T-cell (primary cell): ENCODE measurements at places on chromosomes 2 and 18.

GRCh38 chr2:105845976-105846375 is 101.3 kb downstream of the NCK2 start:
- no peak for DNase-seq

DNA sequence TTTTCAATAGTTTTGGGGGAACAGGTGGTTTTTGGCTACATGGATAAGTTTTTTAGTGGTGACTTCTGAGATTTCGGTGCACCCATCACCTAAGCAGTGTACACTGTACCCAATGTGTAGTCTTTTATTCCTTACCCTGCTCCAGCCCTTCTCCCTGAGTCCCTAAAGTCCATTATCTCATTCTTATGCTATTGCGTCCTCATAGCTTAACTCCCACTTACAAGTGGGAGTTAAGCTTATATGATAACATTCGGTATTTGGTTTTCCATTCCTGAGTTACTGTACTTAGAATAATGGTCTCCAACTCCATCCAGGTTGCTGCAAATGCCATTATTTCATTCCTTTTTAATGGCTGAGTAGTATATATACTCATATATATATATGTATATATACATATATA is 90.9 kb upstream of the ACSL3 start:
- DNase-seq = no peak

DNA sequence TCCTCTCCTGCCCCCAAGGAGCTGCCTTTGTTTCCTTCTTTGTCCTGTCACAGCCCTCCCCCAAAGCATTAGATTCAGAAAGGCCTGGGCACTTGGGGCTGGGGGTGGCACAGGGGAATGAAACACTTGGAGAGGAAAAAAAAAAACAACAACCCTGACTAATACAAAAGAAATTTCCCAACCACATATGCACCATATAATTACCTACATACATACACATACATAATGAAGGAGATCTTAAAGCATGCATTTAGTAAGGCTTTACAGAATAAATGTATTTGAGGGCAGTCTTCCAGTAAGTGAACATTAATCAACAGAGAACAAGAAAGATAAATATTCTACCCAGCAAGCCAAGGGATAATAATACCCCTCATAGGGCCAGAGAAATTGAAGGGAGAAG is 70.0 kb upstream of the PPP1CB start:
- DNase-seq = no peak

- DNase-seq = no peak
Measured at GRCh38 chr18:45139478-45139877, 458.8 kb downstream of the SETBP1 start.

- no peak for DNase-seq
Measured at GRCh38 chr2:41905597-41906337, 142.1 kb upstream of the PKDCC start.

- no peak for DNase-seq
Measured at GRCh38 chr2:100321866-100322820, at the start of gene LONRF2. TSS of gene LONRF2 (minus strand) at chr2:100322501. CDS start at chr2:100322093, 408 bp downstream.

- DNase-seq = no peak
Measured at GRCh38 chr18:37428288-37428974, 137.2 kb downstream of the CELF4 start.

GRCh38 chr2:161370981-161371380 is 45.1 kb upstream of the TBR1 start:
- no peak for DNase-seq

- DNase-seq = no peak
Measured at GRCh38 chr18:32714571-32715148, 58.2 kb downstream of the KLHL14 start.

GRCh38 chr18:60446821-60447220 is 74.2 kb upstream of the MC4R start:
- DNase-seq = no peak

- DNase-seq = no peak
Measured at GRCh38 chr2:210199186-210199765, 26.0 kb downstream of the ACADL start.

DNA sequence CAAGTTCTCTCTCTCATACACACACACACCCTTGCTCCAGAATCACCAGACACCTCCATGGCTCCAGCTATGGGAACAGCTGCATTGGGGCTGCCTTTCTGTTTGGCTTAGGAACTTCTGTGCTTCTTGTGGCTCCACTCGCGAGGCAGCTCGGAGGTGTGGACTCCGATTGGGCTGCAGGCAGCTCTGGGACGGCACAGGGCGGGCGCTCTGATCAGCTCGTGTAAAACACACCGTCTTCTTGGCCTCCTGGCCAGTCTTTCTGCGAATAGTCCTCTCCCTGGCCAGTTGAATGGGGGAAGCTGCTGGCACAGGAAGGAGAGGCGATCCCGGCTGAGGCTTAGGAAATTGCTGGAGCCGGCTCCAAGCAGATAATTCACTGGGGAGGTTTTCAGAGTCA is 22.4 kb downstream of the FOSL2 start:
- no peak for DNase-seq

- no peak for DNase-seq
Measured at GRCh38 chr2:28512607-28512965, 16.7 kb downstream of the PLB1 start.

DNA sequence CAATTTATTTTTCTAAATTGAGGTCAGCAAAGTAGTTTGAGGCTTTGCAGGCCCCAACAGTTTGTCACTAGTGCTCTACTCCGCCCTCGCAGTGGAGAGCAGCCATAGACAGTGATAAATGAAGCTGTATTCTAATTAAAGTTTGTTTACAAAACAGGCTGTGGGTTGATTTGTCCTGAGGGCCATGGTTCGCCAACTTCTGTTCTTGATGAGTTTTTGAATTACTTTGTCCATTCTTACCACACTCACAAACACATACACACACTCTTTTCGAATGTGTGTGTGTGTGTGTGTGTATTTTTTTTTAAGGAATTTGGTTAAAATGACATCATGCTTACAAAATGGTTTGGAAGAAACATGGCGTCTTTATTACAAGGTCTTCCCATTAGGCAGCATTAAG is 68.6 kb downstream of the MTCL1 start:
- no peak for DNase-seq

DNA sequence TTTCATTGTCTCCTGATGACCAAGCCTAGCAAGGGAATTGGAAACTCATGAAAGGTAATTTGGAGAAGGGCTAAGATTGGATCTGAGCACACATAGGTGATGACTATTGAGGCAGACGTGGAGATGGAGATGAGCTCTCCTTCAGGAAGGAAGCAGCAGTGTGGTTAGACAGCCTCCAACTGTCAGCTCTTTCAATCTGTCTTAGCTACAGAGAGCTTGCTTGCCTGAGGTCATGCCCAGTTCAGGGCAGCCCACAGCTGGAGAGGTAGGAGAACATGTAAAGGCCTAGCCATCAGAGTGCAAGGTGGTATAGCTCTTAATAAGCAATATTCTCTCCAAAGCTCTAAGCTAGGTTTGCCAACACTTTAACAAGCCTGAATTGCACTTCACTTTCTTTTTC is 79.2 kb downstream of the THSD7B start:
- no peak for DNase-seq

DNA sequence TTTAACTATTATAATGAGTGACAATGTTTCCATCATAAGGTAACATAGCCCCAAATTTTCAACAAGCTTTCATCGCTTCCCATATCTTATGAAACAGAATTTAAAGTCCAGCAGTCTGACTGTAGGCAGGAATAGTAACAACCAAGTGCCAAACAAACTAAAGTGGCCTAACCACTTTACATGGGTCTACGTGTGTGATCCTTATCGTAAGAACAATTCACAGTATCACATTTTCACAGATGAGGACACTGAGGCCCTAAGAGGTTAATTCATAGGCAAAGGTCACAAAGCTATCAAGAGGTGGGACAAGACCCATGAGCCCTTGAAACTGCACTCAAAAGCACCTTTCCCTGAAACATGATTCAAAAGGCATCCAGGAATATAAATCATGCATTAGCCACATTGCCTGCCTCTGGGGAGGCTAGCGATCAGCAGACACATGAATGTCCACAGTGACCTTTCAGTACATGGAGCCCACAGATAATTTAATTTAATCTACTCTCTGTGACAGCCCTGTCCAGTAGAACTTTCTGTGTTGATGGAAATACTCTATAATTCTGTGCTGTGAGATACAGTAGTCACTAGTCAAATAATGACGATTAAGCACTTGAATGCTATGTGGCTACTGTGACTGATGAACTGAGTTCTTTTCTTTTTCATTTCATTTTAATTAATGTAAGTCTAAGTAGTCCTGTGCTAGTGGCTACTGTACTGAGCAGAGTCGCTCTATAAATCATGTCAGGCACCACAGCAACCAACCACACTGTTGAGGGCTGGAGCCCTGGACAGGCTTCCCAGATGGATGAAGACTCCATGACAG is 30.3 kb downstream of the KIDINS220 start:
- DNase-seq = no peak

DNA sequence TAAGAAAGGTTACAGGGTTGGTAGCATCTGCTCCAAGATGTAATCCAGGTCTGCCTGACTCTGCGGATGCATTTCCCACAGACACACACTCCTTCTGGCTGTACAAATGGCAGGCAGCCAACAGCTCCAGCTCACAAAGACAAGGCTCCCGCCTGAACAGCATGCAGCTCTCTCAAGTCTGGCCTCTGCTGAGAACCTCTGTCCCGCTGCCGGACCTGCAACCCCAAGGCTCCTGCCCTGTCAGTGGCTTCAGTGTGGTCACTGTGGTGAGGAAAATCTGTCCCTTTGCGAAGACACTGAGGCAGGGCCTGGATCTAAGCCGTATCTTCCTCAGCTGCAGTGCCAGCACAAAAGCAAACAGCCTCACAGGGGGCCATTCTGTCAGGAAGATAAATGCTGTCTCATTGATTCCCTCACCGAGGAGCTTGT is 469.3 kb upstream of the MEX3C start:
- no peak for DNase-seq
